ENCODE measurements at places on chromosomes 11 and 22.
A peak's percentile ranks its signal among the peaks of the same experiment; 100 is the strongest.

GRCh38 chr22:33678523-33678922 lies 241.8 kb downstream of the LARGE1 start:
- DNase-seq, result no peak

DNA sequence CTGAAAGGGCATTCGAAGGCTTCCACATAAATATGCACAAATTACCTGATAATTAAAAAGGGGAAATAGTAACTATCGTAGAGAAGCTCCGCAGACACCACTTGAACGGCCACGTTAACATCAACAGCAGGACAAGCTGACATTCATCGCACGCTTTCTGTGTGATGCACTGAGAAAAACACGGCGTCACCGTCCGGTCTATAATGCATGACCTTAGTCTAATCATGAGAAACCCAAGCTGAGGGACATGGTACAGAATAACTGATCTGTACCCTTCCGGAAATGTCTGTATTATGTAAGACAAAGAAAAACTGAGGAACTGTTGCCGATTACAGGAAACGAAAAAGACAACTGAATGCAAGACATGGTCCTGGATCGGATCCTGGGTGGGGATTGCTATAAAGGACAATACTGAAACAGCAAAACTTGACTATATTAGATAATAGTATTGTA lies 678 bp upstream of the RANGAP1 start:
- DNase-seq, result peak; percentile 60

- DNase-seq, result no peak
These were observed 1.1 kb downstream of the SRSF8 start for GRCh38 chr11:95067841-95068219.

DNA sequence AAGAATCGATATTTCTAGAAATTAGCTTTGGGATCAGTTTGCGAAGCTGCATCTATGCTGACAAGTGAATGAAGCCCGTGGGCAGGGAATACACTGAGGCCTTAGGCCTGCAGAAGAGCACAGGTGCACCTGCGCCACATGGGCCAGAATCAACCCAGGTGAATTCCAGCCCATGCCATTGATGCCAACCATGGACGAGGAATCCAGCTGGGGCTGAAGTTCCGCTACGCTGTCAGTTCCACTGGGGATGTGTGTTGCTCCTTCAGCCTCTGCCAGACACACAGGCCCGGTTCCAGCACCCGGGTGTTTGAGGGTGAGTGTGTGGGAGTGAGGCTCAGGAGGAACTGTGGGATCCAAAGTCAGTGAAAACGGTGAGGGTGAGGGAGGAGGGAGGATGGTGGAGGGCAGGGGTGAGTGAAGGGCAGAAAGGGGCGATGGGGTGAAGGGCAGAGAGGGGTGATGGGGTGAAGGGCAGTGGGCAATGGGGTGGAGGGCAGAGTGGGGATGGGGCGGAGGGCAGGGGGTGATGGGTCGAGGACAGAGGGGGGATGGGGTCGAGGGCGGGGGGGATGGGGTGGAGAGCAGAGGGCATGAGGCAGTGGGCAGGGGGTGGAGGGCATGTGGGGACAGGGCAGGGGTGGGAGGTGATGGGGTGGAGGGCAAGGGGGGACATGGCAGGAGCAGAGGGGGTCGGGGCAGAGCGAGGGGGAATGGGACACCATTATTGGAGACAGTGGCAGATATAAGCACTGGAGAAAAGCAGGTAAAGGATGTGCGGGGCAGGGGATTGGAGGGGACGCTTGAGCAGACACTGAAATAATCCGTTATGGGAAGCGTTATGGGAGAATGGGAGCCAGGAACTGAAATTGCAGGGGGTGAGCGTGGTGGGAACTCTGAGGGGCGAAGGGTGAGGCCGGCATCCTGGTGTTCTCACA lies 931.6 kb downstream of the BRD1 start:
- no peak for DNase-seq

DNA sequence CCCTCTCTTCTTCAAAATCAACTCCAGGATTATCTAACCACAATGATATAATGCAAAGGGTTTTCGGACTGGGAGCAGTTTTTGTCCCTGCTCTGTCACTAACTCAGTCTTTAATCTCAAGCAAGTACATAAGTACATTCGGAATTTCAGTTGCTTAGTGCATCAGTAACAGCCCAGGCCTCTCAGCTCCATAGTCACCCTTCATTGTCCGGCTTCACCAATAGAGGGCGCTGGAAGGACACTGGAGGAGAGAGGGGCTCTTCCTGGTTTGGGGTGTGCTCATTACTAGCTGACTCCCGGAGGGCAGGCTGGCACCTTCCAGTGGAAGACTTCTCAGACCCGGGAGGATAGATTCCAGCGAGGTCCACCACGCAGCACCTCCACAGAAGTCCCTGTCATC lies 90.4 kb upstream of the PDGFD start:
- peak; percentile 24 for DNase-seq

- no peak for DNase-seq
These were observed 1068.5 kb downstream of the BRD1 start for GRCh38 chr22:48758881-48759875.

- DNase-seq, result no peak
These were observed 3.7 kb downstream of the CST6 start for GRCh38 chr11:66015454-66015881.

GRCh38 chr11:77088236-77089003 lies 14.2 kb upstream of the OMP start:
- DNase-seq, result no peak

DNA sequence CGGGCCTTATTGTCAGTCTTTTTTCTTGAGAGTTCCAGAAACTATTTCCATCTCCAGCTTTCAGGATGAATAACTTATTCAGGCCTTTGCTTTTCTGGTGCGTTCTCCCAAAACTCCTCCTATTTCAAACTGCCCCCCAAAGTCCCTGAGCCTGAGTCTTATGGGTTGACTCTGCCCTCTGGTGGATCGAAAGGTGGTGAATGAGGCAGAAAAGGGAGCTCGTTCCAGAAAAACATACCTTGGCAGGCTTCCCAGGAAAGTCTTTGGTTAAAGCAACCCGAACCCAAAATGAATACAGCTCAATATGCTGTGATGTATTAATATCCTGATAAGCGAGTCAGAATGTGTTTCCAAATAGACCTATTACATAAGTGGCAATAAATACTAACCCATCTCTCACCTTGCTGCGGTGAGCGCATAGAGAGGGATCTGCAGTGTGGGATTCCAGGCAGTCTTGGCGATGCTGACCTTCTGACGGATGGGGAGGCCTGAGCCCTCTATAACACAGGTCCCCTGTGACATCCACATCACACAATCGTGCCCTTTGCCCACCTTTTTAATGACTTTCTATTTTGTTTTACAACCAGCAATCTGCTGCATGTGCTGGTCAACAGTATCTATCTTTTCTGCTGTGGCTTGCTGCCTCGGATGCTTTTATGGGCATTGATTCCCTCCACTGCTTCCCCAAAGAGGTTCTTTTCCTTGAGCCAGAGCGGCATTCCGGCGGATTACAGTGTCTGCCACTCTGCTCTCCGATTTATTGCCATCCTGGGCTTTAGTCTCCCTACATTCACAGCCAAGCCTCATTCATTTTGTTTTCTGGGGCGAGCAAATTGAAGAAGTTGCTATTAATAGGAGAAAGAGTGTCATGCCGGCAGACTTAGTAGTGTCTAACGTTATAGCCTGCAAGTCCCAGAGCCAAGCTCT lies 756.8 kb downstream of the NTM start:
- DNase-seq, result peak; percentile 3

DNA sequence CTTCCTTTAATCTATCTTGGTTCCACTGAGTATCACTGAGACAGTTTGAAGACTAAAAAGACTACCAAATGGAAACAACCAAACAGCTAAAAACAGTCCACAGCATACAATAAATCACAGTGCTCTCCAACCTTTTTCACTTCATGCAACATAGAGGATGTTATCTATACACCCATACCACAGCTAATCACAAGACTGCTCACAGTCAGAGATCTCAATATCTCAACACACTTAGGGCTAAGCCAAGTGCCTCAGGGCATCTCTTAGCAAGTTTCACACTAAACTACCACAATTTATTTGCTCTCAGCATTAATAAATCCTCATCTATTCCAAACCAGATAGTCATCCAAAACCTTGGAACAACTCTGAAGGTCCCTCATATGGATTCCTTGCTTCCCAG lies 129.4 kb downstream of the SBF2 start:
- DNase-seq, result no peak

DNA sequence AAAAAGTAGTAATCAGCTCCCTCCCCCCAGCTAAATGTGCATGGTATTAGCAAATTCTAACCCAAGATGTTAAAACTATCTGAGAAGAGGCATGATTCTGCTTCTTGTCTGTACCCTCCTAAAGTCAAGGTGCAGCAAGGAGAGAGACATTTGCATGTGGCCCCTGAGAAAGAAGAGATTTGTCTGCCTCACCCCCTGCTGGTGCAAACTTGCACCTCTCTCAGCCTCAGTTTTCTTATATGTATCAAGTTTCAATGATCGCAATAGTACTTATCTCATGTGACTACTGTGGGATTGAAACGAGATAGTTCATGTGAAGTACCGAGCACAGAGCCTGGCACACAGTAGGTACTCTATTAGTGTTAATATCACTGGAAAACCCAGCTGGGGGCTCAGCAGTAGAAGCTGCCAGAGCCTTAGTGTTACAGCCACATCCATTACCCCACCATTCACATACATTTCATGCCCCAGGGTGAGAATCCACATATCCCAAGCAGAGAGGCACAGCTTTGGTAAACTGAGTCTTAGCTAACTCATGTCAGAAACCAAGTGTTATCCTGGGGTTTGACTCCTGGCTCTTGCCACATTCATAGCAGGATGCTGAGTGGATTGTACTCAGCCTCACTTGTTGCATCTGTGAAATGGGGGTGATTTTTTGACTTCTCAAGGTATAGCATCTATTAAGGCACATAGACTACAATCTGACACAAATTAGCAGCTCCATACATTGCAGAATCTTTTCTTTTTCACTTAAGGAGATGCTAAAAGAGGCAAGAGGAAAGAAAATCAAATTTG lies 24.9 kb downstream of the CD44 start:
- no peak for DNase-seq

- no peak for DNase-seq
These were observed 23.8 kb downstream of the CAPRIN1 start for GRCh38 chr11:34075178-34075820.

DNA sequence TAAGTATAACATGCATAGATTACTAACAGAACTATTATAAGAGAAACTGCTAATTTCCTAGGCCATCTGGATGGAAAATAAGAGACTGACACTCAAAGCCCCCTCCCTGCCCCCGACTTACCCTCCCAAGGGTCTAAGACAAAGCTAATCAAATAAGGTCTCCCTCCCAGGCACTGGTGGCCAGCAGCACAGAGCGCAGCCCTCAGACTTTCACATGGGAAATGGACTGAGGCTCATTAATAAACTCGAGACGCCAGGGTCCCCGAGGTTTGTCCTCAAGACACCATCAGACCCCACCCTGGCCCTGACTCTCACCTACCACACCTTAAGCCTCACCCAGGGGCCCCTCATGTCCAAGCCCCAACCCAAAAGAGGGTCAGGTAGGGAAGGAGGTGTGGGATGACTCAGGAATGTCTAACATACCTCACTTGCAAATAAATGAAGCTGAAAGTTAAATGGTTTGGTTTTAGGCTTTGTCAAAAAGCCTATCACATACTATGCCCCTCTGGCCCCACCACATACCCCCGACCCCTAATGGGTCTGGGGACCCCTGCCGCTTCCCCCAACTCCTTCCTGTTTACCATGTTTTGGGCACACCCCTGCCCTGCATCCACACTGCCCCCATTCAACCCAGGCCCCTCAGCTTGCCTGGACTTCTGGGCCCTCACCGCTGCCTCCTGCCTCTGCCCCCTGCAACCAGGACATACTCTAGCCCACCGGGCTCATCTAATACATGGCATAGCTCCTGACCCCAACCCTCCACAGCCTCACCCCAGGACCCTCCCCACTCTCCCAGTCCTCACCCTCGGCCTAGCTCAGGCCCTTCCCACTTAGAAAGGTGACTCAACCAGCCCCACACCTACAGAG lies 11.4 kb downstream of the ARAP1 start:
- no peak for DNase-seq

DNA sequence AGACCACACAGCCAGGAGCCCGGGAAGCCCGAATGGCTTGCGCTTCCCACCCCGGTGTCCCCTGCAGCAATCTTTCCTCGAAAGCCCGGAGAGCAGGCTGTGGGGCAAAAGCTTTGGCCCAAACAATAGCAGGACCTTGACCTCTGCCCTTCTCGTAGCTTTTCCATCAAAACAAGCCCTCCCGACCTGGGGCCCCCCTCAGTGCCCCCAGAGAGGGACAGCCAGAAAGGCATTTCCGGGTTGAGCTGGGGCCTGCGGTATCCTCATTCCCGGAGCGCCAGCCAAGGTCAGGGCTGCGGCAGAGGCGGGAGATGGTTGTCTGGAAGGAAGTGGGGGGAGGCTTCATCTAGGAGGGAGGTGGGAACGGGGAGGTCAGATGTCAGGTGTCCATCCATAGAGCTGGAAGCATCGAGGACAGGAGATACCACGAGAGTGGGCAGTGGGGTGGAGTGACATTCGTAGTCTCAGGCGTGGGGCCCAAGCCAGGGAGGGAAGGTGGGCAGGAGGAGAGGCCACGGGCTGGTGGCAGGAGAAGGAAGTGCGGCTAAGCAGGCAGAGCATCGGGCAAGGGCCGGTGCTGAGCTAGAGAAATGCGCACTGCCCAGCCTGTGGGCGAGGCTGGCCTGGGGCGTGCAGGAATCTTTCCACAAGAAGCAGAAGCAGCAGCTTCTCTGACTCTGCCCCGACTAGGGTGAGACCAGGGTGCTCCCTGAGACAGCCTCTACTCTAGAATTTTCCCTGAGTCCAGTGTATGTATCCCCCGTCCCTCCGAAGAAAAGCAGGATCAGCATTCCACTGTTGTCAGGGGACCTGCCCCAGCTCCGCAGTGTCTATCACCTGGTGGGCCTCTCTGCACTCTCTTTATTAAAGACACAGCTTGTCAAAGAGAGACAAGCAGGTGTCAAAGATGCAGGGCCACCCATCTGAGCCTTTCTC lies 14.3 kb downstream of the PDGFB start:
- DNase-seq, result peak; percentile 90

Data from HepG2 (cell line).